ENCODE measurements at places on chromosomes 6 and 20.

GRCh38 chr6:143525356-143525755, 13.8 kb upstream of the FUCA2 start:
- DNase-seq, result no peak

- DNase-seq, result peak; percentile 78
Observed at GRCh38 chr20:59560588-59561227, 43.6 kb upstream of the PHACTR3 start.

DNA sequence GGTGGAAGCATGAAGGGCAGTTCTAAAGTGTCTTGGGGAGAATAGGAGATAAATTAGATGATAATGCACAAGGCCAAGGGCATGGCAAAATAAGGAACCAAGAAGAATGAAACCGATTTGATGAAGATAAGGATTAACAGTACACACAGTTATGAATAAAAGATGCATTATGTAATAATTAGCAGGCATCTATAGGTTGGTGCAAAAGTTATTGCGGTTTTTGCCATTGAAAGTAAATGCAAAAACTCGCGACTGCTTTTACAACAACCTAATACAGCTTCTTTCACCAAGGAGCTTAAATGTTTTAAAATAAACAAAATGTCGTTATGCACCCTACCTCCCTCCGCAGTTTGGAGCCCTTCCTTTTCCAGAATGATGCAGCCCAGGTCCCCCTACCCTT, 29.0 kb downstream of the MAS1 start:
- no peak for DNase-seq

GRCh38 chr20:44041001-44041400, 126.3 kb downstream of the TOX2 start:
- DNase-seq, result no peak

- no peak for DNase-seq
Observed at GRCh38 chr6:1502041-1502440, 107.7 kb upstream of the FOXC1 start.

- no peak for DNase-seq
Observed at GRCh38 chr6:16248271-16248853, 10.0 kb downstream of the GMPR start.

DNA sequence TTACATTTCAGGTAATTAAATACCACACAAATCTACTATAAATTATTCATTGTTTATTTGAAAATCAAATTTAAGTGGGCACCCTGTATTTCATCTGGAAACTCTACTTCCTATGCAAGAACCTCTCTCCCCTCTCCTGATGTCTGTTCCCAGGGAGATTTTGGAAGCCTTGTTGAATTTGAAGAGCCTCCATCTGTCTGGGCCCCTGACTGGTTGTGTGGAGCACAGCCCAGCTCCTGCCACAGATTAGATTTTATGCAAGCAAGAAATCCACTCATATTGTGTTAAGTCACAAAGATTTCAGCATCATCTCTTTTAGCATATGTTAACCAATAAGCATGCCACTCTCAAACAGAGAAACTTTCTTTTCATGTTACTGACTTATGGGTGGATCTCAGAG, 451.2 kb downstream of the TFAP2B start:
- no peak for DNase-seq

GRCh38 chr6:149567945-149568585, 1.9 kb downstream of the GINM1 start:
- no peak for DNase-seq

DNA sequence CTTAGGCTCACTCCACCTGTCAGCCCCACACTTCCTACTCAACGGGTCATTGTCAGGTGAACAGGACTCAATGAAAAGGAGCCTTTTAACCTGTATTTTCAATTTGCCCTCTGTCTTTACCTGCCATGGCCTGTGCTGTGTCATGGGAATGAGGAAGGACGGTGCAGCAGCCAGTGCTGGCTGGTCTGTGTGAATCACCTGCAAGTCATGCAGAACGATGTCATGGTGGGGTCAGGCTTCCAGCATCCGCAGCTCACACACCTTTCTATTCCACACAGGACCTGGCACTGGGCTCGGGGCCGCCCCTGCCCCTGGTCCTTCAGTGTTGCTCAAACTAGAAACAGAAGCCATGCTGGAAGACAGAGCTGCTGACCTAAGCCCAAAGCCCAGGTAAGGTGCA, 188.7 kb upstream of the GMDS start:
- no peak for DNase-seq

DNA sequence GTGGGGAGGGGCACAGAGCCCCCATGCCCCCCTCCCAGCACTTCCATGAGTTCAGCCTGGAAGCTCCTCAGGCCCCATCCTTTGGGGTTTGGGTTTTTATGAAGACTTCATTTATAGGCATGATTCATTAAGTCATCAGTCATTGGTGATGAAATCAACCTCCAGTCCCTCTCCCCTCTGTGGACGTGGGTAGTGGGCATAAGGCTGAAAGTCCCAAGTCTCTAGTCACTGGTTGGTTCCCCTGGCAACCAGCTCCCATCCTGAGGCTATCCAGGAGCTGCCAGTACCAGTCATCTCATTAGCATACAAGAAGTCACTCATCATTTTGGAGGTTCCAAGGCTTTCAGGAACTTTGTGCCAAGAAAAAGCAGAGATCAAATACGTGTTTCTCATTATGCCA, 9.2 kb downstream of the TGM3 start:
- no peak for DNase-seq

GRCh38 chr6:18219591-18219990, 44.7 kb downstream of the DEK start:
- no peak for DNase-seq

- DNase-seq, result no peak
Observed at GRCh38 chr20:32477594-32478512, 107.3 kb downstream of the NOL4L start.

DNA sequence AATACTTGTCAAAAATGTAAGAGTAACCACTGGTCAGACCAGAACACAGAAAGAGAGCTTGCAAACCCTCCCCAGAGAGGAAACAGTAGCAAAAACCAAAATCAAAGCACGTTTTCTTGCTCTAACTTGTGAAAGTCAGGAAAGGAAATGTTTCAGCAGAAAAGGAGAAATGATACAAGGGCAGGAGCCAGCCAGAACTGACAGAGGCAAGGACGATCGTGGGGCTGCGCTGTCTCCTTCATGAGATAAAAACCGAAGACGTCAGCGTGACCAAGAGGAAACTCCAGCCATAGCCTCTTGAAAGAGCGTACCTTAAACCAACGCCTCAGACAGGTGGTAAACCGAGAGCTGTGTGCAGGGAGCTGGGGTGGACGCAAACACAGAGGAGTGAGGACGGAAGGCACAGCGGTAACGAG, 27.5 kb downstream of the LAMA5 start:
- no peak for DNase-seq

DNA sequence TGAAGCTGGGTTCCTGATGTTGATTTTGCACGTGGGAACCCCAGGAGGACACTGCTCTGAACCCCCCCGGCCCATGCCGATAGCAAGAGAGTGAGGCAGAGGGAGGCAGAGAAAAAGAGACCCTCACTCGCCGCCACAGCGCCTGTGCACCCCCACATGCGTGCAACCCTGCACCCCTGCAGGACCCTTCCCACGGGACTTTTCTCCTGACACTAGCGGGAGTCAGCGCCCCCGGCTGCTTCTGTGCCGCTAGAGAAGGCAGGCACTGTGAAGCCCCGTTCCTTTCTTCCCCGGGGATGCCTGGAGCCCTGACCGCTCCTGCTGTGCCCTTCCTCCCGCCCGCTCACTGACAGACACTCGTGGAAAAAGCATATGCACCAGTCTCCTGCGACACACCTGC, 67.4 kb downstream of the GMPR start:
- DNase-seq, result no peak

DNA sequence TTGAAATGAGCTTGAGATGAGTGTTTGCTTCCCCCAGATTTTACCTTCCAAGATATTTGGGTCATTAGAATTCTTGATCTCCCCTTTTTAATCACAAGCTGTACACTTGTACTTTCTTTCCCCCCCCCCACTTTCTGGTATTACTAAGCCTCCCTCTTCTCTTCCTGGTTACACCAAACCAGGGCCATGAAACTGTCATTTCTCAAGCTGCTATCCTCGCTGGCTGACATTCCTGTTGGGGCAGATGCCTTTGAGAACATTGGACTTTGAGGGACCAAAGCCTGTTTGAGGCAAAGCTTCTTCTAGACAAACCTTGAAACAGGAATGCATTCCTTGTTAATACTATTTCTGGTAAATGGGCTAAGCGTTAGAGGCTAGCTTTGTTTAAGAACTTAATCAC, 32.3 kb upstream of the MAP3K7 start:
- no peak for DNase-seq

DNA sequence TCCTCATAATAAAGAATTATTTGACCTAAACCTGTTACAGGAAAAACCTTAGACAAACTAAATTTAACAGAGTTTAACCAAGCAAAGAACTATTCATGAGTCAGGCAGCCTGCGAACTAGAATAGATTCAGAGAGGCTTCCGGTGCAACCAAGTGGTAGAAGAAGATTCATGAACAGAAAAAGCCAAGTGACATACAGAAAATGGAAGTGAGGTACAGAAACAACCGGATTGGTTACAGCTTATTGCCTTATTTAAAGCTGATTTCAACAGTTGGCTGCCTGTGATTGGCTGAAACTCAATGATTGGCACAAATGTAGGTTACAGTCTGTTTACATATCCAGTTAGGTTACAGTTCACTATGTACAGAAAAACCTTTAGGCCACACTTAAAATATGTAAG, 10.1 kb downstream of the PPP1R3G start:
- DNase-seq, result no peak

DNA sequence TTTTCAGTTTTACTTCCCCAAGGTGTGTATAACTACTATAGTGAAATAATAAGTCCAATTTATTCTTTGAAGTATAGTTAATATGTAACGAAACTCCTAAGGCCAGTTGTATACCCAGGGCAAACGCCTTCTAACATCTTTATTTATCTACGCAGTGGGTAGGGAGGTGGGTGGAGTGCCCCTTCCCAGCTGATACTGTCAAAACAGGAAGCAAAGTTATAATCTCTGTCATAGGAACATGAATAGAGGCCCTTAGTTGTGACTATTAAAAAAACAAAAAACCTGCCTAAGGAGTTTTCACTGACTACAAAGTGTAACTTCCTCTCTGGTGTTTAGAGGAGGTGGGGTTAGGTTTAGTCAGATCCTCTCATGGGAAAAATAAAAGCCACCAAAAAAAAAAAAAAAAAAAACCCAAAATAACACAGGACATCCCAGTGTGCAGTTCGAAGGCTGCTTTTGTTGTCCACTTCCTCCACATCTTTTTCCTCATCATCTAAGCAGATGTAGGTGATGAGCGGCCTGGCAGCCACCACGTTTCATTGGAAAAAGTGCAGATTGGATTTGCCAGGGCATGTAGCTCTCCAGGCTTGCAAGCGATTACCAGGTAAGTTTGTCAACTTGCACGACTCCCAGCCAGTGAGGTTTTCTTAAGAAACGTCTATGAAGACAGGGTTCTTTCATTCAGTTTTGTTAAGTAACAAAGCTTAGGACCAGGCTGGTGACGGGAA, 58.7 kb downstream of the UTRN start:
- DNase-seq, result no peak

DNA sequence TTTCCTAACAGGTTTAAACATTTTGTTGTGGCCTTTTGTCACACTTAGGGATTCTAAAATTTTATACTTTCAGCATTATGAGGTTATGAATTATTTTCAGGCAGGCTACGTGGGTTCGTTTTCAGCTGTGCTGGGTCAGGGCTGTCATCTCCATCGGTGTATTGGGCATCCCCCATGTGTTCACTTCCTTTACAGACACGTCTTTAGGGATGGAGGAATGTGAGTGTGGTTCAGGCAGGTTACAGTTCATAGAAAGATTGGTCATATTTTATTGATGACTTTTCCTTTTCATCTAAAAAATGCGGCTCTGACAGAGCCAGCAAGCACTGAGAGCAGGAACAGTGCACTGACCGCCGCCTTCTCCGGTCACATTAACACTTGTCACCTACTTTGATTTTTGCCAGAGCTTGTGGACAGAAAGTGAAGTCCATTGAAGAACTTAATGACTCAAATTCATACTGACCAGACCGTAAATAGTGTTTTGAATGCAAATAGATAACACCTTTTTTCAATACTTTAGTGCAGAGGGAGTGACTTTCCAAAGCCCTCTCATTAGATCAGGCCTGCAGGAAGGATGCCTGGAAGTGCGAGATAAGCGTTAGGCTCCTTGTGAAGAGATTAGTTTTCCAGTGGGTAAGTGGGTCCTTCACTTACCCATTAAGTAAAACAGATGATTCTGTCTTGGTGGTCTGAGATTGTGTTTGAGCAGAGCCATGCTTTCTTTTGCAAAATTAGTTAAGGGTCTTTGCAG, 113.1 kb downstream of the TIAM2 start:
- peak; percentile 40 for DNase-seq

DNA sequence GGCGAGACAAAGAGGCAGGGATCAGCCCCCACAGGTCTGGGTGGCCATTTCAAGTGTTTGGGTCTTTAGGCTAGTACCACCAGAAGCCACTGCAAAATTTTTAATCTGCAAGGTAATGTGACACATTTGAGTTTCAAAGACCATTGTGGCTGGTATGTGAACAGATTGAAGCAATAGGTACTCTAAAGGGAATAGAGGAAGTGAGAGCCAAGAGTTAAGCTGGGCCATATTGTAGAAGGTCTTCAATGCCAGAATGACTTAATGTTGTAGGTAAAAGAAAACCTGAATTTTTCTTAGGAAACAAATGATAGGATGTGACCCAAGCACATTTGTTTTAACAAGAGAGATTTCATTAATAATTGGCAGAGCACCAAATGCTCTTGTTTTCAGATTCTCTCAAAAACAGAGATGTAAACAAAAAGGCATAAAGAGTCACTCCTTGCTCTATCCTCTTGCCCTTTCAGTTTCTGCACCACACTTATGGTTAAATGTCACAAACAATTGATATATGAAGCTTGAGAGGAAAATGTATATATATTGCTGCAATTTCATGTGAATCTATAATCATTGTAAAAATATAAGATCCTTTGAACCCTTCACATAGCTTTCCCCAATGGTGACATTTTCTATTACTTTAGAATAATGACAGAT, 307.1 kb upstream of the PLN start:
- no peak for DNase-seq

DNA sequence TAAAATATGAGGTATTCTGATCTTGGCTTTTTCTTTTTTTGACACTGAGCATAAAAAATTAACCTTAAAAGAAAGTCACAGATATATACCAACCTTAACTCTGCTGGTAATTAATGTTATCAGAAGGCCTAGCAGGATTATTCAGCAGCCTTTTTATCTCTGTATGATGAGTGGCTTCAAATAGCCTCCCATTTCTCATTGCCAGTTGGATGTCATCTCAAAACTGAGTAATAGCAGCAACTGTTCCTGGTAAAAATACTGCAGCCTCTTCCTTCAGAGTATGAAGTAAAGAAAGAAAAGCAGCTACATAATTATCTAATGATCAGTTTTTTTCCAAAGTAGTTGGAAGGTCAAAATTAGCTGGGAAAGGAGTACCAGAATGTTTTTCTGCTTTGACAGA, 24.9 kb upstream of the HDGFL1 start:
- no peak for DNase-seq

Measured in HTR-8/SVneo (cell line).